ENCODE measurements at places on chromosomes 6 and 20.
A peak's percentile ranks its signal among the peaks of the same experiment; 100 is the strongest.

DNA sequence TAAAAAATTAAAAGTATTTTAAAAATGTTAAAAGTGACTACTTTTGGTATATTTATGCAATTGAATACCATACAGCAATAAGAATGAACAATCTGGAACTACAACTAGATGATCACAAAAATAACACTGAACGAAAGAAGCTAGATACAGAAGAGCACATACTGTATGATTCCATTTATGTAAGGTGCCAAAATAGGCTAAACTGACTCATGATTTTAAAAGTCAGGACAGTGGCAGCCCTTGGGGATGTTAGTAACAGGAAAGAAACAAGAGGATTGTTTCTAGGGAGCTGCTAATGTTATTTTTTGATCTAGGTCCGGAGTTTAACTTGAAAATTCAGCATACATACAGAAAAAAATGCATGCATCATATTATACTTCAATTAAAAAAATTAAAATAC lies 42.3 kb downstream of the KIF13A start:
- DNase-seq = no peak

DNA sequence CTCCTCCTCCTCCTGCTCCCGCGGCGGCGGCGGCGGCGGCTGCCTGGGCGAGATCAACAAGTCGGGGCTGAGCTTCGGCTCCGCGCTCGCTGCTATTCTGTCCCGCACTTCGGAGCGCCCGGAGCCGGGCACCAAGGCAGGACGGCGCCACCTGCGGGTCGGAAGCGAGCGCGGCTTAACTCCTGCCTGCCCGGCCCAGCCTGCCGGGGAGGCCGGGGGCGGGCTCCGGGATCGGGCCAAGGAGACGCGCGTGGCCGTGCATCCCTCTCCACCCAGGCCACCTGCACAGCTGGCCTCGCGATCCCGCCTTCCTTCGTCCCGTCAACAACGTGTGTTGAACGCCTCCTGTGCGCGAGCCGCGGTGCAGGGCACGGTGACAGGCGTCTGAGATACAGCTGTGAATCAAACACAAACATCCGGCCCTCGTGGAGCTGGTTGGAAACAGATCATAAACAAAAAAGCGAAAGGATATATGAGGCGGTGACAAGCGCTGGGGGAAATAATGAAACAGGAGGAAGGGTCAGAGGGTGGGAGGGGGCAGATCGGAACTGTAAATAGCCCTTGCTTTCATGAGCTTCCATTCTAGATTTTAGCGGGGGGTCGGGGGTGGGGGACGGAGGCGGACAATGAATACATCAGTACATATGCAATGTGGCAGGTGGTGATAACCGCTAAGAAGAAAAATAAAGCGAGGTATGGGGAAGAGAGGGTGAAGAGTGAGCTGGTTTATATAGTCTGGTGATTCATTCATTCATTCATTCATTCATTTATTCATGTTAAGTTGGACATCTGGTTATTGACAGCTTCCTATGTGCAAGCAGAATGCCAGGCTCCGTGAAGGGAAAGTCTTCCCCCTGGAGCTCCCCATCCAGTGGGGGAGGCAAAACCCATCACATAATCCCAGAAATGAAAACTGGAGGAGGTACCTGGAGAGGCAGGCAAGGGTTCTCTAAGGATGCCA lies 2.0 kb upstream of the KCNB1 start:
- DNase-seq = peak; percentile 77

- no peak for DNase-seq
Observed at GRCh38 chr6:19892260-19892659, 55.1 kb downstream of the ID4 start.

DNA sequence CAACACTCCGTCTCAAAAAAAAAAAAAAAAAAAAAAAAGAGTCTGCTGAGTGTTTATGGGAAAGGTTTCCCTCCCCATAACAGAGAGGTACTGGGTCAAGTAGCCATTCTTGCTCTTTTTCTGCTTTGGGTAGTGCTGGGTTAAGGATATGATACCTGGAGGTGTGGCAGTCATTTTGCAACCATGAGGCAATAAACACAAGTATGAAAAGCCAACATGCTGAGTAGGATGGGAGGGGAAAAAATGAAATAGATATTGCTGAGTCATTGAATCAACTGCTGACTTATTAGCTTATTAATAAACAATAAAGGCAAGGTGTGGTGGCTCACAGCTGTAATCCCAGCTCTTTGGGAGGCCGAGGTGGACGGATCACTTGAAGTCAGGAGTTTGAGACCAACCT lies 2.3 kb upstream of the TOMM34 start:
- DNase-seq = no peak

- DNase-seq = no peak
Observed at GRCh38 chr20:46833360-46833759, 61.3 kb upstream of the EYA2 start.

- DNase-seq = no peak
Observed at GRCh38 chr6:109794201-109794923, 103.3 kb downstream of the FIG4 start.

GRCh38 chr6:52522655-52523054 lies 54.2 kb downstream of the TRAM2 start:
- DNase-seq = no peak

- no peak for DNase-seq
Observed at GRCh38 chr6:1667012-1667804, 57.5 kb downstream of the FOXC1 start.

DNA sequence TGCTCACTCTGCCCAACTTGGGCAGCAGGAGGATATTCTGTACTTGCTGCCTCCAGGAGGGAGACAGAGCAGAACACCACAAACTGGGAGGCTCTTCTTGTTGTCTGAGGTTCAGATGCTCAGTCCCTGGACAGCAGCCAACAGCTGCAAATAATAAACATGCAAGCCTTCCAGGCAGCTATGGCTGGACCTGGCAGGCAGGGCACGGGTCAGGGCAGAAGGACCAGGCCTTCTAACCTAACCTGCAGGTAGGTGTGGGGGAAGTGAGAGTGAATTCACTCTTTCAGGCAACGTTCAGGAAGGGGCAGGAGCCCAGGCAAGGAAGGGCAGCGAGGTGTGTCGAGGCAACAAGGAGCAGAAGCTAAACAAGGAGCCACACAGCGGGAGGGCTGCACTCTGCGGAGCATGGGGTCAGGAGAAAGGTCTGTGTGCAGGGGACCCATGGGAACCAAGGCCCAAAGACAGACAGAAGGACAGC lies 31.5 kb downstream of the NINL start:
- DNase-seq = no peak

DNA sequence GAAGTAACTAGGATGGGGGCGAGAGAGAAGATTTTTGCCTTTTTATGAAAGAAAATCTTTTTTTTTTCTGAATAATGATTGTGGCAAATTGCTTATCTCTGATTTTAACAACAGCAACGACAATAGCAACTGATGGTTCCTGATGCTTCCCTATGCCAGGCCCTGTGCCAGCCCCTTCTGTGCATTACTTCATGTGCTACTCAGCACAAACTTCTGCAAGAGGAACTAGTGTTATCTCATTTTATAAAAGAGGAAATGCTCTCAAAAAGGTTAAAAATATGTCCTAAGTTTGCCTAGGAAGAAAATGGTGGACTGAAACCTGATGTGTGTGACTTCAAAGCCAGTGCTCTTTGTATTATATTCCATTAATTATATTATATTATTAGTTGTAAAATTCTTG lies 74.0 kb upstream of the RALGAPA2 start:
- DNase-seq = no peak

- DNase-seq = peak; percentile 28
Observed at GRCh38 chr20:36462440-36463211, 78.7 kb upstream of the MYL9 start.

DNA sequence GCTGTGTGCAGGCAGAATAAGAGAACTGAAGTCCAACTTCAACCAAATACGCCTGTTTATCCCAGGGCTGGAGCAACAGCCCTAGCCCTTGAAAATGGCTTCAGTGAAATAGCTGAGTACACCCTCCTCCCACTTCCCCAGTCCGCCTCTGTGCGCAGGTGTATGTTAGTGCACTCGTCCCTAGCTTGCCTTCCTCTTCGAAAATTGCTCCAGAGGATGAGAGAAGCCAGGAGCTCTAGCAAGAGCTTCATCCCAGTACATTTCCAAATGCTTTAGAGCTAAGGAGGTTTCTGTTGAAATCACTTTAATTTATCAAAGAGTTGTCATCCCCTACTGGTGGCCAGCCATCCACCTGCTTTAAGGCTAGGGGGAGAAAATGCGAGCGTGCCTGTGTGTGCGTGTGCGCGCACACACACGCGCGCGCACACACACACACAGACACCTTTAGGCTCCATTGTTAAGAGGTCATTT lies 5.4 kb upstream of the POU3F2 start:
- no peak for DNase-seq

- no peak for DNase-seq
Observed at GRCh38 chr6:121408321-121408720, 27.1 kb upstream of the GJA1 start.

DNA sequence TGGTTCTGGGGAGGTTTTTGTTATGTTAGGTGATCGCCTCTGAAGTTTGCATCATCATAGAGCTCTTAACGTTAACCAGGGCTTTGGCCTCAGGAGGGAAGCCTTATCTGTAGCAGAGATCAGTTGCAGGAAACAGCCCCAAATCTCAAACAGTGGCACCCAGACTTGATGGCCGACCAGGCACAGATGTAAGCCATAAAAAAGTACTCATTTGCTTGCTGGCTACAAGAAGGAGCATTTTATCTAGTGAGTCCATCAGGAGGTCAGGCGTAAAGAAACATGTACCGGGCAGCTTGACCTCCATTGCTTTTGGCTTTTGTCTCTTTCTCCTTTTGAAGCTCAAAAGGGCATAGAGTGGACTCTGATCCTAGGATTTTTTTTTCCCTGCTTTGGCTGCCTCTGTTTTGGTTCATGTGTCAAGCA lies 122.3 kb downstream of the CCDC170 start:
- no peak for DNase-seq

DNA sequence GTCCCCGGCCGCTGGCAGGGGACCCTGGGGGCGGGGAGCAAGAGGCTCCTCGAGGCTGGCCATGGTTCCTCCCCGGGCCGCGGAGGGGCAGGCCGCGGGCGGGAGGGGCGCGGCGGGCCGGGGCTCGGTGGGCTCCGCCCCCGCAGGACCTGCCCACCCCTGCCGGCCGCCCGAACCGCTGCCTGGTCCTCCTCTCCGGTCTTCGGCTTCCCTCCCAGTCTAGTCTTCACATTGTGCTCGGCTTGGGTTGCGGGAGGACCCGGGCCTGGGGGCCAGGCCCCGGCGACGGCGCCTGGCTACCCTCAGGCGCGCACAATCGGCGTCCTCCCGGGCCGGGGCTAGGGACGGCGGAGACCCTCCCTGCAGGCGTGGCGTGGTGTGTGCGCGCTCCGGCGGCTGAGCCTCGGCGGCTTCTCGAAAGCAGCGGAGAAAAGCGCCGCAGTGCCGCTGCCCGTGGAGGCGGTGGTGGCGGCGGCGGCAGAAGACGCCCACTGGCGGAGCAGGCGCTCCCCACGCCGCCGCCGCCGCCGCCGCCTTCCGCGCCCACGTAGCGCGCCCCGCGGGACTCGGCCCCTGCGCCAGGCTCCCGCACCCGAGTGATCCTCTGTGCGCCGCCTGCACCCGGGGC lies at the start of gene PDE10A:
TSS of gene PDE10A (minus strand) at position 493 of the 628 bp plus-strand sequence. CDS start at position 63, 430 bp downstream.
- DNase-seq = no peak

- no peak for DNase-seq
Observed at GRCh38 chr6:2478200-2478599, 232.8 kb upstream of the GMDS start.

GRCh38 chr6:118860363-118860762 lies 33.6 kb upstream of the ASF1A start:
- DNase-seq = no peak

- DNase-seq = no peak
Observed at GRCh38 chr20:40176098-40176841, 512.8 kb downstream of the MAFB start.

GRCh38 chr20:39123185-39123557 lies 161.0 kb downstream of the DHX35 start:
- DNase-seq = no peak

- no peak for DNase-seq
Observed at GRCh38 chr20:14918976-14919375, 581.6 kb upstream of the FLRT3 start.

GRCh38 chr6:10401632-10402223 lies 13.1 kb downstream of the TFAP2A start:
- DNase-seq = no peak

- DNase-seq = no peak
Observed at GRCh38 chr20:653590-654416, 803 bp upstream of the SRXN1 start.

- no peak for DNase-seq
Observed at GRCh38 chr6:107658920-107659865, 164.9 kb downstream of the SCML4 start.

DNA sequence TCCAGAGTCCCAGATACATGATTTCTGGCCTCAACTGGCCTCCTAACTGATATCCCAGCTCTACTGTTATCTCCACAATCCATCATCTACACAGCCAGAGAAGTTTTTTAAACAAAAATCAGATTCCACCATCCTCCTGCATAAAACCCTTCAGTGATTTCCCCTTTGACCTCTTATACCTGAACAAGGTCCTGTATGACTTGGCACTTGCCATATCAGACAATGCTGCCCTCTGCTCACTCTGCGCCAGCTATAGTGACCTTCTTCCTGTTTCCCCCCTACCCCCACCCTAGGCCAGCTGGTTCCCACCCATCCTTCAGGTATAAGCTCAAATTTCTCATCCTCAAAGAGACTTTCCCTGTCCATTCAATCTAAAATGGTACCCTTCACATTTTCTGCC lies 322.2 kb downstream of the PKHD1 start:
- no peak for DNase-seq

- DNase-seq = no peak
Observed at GRCh38 chr6:11609324-11610071, 71.9 kb downstream of the TMEM170B start.

GRCh38 chr6:112409311-112409710 lies 62.2 kb downstream of the RFPL4B start:
- DNase-seq = no peak

DNA sequence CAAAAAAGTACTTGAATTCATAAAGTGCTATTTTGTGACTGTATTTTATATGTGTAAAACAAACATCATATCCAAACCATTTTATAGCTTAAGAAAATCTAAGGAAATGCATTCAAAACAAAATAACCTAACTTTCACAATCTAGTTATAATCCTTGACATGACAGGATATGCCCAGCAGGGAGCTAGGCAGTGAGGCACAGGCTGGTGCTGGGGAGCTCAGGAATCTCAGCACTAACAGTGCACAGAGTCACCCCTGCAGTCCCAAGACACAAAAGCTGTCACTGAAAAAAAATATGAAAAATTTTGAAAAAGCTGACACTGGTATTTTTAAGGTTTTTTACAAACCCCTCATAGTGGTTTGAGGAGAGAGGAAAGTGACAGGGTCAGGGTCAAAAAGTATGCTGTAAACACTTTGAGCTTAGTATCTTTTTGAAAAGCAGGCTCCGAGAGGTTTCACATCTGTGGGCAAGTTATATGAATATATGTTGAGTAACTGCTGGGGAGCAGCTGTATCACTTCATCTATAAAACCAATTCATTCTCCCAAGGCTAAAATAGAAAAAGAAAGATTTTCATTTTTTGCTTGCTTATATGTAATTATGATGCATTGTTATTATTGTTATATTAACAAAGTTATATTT lies 24.1 kb downstream of the LGSN start:
- no peak for DNase-seq

Measured in activated naive CD4-positive, alpha-beta T cell treated with anti-CD3 and anti-CD28 coated beads, Interleukin-2, amount 10 ng/mL, durations not matched to agents 7 days and 5 days (primary cell).